ENCODE measurements at places on chromosomes 4 and X. TPM values are rescaled to one million over a fixed set of nuclear protein-coding genes. Genes with fewer than 3 reads are reported as not detected.

DNA sequence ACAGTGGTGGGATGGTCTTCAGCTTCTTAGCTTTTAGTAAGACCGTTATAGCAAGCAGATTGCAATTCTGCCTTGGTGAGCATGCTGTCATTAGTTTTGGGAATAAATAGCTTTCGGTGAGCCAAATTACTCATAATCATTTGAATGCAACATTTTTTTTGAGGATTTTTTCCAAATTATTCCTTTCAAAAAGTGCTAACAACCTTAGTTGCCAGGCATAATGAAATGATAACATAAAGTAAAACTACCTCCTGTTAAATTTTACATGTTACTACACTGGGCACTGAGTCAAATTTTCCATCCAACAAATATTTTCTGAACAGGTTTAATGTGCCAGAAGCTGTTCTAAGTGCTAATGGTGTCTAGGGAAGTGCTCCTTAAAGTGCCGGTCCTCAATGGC lies 15.8 kb upstream of the NPFFR2 start:
- no peak overlapping the region for H3K27ac ChIP-seq
- no peak for DNase-seq
- no peaks in the 10 kb centered on the region for H3K4me1 ChIP-seq
- H3K36me3 ChIP-seq: no peaks in the 10 kb centered on the region
- no peaks in the 10 kb centered on the region for H3K27me3 ChIP-seq

- no peaks in the 10 kb centered on the region for H3K4me1 ChIP-seq
- no peaks in the 10 kb centered on the region for H3K36me3 ChIP-seq
- H3K27me3 ChIP-seq: no peaks in the 10 kb centered on the region
- DNase-seq: no peak
- H3K4me3 ChIP-seq: no peak overlapping the region
These were observed 6.9 kb upstream of the CTSO start for GRCh38 chr4:155960522-155960921.

- H3K27ac ChIP-seq: peak overlapping the region; percentile 23
- H3K4me1 ChIP-seq: no peaks in the 10 kb centered on the region
- no peaks in the 10 kb centered on the region for H3K36me3 ChIP-seq
- no peaks in the 10 kb centered on the region for H3K27me3 ChIP-seq
- no peak overlapping the region for H3K4me3 ChIP-seq
These were observed 2.4 kb upstream of the TLR10 start for GRCh38 chr4:38785041-38785790.

DNA sequence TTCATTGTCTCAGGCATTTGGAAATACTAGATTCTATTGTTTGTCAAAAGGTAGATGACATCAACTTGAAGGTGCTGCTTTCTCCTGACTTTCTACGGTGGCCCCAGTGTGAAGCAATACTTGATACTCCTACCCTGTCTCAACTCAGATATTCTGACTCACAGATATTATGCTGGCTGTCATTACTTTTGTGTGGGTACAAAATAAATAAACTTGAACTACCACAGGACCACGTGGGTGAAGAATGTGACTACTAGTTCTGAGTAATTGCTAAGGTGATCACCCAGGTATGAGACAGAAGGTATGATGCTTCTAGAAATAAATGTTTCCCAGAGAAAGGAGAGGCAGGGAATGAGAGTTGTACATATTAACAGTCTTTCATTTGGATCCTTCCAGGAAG lies 275.3 kb upstream of the SPOCK3 start:
- no peak overlapping the region for H3K27ac ChIP-seq
- no peaks in the 10 kb centered on the region for H3K27me3 ChIP-seq
- H3K4me1 ChIP-seq: no peaks in the 10 kb centered on the region
- DNase-seq: no peak

GRCh38 chr4:15756361-15756861 lies 21.7 kb upstream of the CD38 start:
- no peaks in the 10 kb centered on the region for H3K36me3 ChIP-seq
- H3K4me3 ChIP-seq: no peak overlapping the region
- no peak overlapping the region for H3K27ac ChIP-seq
- H3K4me1 ChIP-seq: peaks cover 10% of the 10 kb centered on the region

DNA sequence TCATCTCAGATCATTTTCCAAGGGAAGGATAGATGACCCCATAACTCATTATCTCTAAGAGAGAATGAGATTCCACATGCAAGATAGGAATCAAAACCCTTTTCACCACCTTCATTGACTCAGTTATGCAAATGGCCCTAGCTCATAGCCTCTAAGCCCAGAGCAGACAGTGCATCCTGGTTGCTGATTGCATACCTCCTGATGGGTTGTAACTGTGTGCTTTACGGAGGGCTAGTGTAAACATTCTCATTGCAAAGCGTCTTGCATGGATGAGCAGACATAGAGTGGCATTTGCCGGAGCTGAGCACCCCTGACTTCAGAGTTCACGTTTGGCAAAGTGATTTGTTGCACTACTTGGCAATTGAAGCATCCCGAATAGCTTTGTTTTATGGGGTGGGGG lies 151.0 kb downstream of the VCX3A start:
- H3K27ac ChIP-seq: no peak overlapping the region
- no peak overlapping the region for H3K4me3 ChIP-seq
- no peaks in the 10 kb centered on the region for H3K4me1 ChIP-seq
- H3K27me3 ChIP-seq: no peaks in the 10 kb centered on the region
- no peak for DNase-seq
- no peaks in the 10 kb centered on the region for H3K36me3 ChIP-seq

DNA sequence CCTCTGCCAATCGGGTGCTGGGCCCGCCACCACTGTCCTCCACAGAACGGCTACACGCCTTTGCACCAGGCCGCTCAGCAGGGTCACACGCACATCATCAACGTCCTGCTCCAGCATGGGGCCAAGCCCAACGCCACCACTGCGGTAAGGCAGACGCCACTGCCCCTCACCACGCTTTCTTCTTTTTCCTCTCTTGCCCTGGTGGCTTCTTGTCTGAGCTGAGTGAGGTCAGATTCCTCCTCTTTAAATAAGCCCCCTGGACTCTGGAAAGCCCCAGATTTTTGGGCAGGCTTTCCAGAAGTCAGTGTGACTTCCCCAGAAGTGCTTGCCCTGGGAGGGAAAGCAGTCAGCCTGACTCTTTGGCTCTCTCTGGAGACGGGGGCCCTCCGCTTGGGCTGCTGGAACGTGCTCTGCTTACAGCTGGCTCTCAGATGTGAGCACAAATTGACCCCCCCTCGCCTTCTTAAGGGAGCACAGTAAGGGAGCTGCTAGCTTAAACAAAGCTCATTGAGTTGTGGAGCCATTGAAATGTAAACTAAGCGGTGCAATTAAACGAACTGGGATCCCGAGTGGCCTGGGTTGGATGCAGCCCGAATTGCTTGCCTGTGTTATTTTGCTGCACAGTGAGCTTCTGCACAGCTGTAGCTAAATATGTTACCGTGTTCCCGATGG lies 243.1 kb downstream of the ANK2 start:
- peak overlapping the region; percentile 19 for H3K4me3 ChIP-seq
- no peaks in the 10 kb centered on the region for H3K36me3 ChIP-seq
- peaks cover 8% of the 10 kb centered on the region for H3K4me1 ChIP-seq

DNA sequence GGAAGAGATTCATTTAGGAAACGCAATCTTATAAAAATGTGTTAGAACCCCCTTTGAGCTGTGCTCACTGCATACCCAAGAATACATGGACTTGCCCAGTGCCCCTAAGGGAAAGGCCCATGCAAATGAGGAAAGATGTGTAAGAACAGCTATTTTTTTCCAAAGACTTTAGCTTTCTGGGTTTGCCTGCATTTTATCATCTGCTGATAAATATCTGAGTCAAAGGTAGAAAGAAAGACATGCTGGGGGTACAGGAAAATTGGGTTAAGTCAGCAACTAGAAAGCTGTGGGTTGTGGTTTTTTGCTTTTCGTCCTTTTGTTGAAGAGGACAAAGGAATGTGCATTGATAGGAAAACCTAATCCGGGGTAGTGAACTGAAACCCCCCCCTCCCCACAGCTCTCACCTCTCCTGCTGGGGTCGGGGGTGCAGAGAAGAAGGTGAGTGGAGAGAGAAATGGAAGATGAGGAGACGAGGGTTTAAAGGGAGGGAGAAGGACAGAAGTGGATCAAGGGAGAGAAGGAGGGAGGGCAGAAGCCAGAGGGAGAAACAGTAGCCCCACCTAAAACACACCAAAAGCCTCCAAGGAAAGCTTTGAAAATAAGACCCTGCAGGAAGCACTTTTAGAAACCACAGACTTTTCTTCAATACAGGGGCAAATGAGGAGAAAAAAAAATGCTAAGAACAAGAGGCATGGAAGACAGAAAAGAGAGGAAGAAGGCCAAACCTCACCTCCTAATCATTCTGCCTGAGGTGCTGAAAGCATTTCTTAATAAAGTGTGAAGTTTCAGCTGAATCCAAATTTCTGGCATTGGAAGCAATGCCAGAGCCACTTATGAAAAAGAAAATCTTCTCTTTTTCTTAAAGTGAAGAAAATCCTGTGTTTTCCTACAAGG lies 49.3 kb downstream of the KDR start:
- H3K27me3 ChIP-seq: no peaks in the 10 kb centered on the region
- no peak overlapping the region for H3K4me3 ChIP-seq
- no peak overlapping the region for H3K27ac ChIP-seq
- peaks cover 4% of the 10 kb centered on the region for H3K4me1 ChIP-seq
- H3K36me3 ChIP-seq: no peaks in the 10 kb centered on the region

- H3K36me3 ChIP-seq: no peaks in the 10 kb centered on the region
- no peak overlapping the region for H3K27ac ChIP-seq
- no peak overlapping the region for H3K4me3 ChIP-seq
These were observed 80.4 kb downstream of the PDLIM5 start for GRCh38 chr4:94531991-94532789.

DNA sequence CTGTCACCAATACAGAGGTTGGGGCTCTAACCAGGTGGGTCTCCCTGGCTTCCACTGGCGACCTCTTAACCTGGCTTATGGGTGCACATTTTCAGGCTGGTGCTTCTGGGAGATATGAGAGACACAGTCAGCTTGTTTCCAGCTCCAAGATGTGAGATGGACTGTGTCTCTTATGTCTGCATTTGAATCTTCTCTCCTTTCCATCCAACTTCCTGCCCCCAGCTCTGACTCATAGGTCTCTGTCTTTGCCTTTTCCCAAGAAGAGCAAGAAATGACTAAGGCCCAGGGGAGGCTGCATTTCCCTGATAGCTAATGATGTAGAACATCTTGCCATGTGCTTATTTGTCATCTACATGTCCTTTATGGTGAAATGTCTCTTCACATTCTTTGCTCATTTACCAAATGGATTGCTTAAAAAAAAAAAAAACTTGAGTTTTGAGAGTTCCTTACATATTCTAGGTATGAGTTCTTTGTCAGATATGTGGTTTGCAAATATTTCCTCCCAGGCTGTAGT lies 3.2 kb upstream of the UXT start:
- no peak overlapping the region for H3K27ac ChIP-seq
- DNase-seq: no peak
- no peaks in the 10 kb centered on the region for H3K4me1 ChIP-seq
- H3K4me3 ChIP-seq: no peak overlapping the region
- no peaks in the 10 kb centered on the region for H3K27me3 ChIP-seq

GRCh38 chr4:52408032-52408431 lies 251.1 kb downstream of the USP46 start:
- no peaks in the 10 kb centered on the region for H3K27me3 ChIP-seq
- no peak overlapping the region for H3K4me3 ChIP-seq
- DNase-seq: no peak
- no peaks in the 10 kb centered on the region for H3K36me3 ChIP-seq
- H3K4me1 ChIP-seq: no peaks in the 10 kb centered on the region
- H3K27ac ChIP-seq: no peak overlapping the region

DNA sequence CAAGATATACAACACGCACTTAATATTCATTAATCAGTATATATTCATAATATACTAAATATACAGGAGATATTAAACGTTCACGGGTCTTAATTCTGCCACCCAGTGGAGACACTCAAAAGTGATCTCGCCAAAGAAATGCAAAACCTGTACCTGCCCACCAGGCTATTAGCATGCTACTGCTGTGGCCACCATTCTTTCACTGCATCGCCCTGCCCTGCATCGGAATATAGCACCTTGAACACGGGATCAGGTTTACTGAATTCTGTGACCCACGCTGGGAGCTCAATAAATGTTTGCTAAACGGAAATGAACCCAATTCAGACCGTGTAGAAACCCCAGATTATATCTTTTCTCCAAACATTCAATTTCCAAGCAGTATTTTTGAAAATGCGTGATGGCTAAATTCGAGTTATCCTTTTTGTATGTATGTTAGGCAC lies 840 bp upstream of the CLCN3 start:
- H3K27ac ChIP-seq: peak overlapping the region; percentile 87
- H3K4me1 ChIP-seq: peaks cover 27% of the 10 kb centered on the region

- no peak for DNase-seq
- H3K4me3 ChIP-seq: peak overlapping the region; percentile 95
- no peaks in the 10 kb centered on the region for H3K27me3 ChIP-seq
- no peaks in the 10 kb centered on the region for H3K36me3 ChIP-seq
- H3K27ac ChIP-seq: peak overlapping the region; percentile 99
- peaks cover 32% of the 10 kb centered on the region for H3K4me1 ChIP-seq
These were observed 909 bp upstream of the SLAIN2 start for GRCh38 chr4:48340276-48340964.

GRCh38 chrX:150184491-150184890 lies 178.6 kb upstream of the MAMLD1 start:
- H3K27me3 ChIP-seq: no peaks in the 10 kb centered on the region
- H3K4me3 ChIP-seq: no peak overlapping the region
- no peaks in the 10 kb centered on the region for H3K36me3 ChIP-seq
- no peak overlapping the region for H3K27ac ChIP-seq
- H3K4me1 ChIP-seq: no peaks in the 10 kb centered on the region

DNA sequence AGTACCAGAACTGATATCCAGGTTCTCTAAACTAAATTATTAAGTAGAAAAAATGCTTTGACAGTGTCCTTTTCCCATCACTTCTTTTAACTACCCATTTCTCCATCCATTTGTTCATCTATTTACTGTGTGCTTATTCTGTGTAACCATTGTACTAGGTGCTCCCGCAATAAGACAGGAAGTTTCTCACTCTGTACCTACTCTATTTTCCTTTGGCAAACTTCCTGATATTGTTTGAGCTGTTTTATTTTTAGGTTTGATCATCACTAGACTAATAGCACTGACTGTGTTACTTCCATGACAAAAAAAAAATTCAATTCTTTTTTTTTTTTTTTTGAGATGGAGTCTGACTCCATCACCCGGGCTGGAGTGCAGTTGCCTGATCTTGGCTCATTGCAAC lies 102.5 kb upstream of the CASK start:
- DNase-seq: no peak
- no peaks in the 10 kb centered on the region for H3K36me3 ChIP-seq
- no peak overlapping the region for H3K27ac ChIP-seq
- H3K4me3 ChIP-seq: no peak overlapping the region
- no peaks in the 10 kb centered on the region for H3K27me3 ChIP-seq

GRCh38 chrX:100376576-100376975 lies 33.5 kb downstream of the PCDH19 start:
- no peak overlapping the region for H3K27ac ChIP-seq
- H3K4me1 ChIP-seq: no peaks in the 10 kb centered on the region
- H3K4me3 ChIP-seq: no peak overlapping the region
- no peaks in the 10 kb centered on the region for H3K27me3 ChIP-seq
- no peak for DNase-seq

OPHN1 gene
- total RNA-seq: 10.1 TPM

MAGEA10 gene
- not detected for total RNA-seq

HPGDS gene
- total RNA-seq: 0.59 TPM

PASD1 gene
- not detected for total RNA-seq

SUPT20HL2 gene
- total RNA-seq: not detected

CT47C1 gene
- not detected for total RNA-seq

SPANXD gene
- not detected for total RNA-seq

Data from upper lobe of left lung (tissue), 6 donors.